Amygdala (tissue), 56 donors: ENCODE measurements at places on chromosomes 6 and 20.

DNA sequence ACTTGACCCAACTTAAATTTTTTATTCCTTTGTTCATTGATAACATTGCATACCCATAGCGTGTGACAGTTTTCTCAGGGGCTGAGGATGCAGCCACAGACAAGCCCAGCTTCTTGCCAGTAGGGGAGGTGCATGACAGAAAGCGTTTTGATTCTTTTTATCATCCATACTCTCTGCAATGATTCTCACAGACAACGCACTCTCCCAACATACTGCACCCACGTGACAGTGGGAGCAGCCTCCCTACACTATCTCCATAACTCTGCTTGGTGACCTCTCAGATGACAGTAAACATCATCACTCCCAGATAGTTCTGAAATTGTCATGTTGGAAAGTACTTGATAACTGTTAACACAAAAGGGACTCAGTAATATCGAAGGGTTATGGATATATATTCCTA, 481.2 kb upstream of the AGPAT4 start:
- no peak for DNase-seq

DNA sequence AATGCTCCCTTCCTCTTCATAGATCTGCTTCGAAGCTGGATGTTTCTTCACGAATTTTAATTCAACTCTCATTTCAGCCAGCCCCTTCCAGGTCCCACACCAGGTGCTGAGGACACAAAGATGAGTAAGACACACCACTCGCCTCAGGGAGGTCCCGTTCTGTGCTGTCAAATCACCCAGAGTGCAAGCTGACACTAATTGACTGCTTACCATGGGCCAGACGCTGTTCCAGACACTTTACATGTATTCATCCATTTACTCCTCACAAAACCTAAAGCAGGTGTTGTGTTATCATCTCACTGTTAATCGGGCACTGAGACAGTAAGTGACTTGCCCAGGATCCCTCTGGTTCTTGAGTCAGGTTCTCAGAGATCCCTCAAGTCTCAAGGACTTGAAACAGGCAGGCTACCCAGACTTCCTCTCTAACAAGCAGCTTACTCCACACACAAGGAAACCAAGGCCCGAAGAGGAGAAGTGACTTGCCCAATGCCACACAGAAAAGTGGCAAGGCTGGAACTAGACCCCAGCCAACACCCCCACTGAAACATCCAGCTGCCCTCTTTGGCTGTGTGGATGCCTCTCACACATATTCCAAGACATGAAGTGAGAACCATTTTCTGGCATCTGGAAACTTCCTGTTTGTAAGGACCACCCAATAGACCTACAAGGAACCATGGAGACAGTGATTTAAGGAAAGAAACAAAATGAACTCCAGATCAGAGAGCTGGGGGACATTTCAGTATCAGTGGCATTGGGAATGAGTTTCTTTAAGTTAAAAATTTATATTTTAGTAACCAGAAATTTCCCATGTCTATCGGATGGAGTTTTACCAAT, 174.5 kb downstream of the CDC5L start:
- DNase-seq, result no peak

GRCh38 chr6:62150048-62150663, 135.9 kb downstream of the KHDRBS2 start:
- DNase-seq, result peak; percentile 4

- DNase-seq, result no peak
Measured at GRCh38 chr6:155498370-155498769, 42.7 kb upstream of the NOX3 start.

- no peak for DNase-seq
Measured at GRCh38 chr6:131877999-131878789, 70.4 kb downstream of the ENPP1 start.

DNA sequence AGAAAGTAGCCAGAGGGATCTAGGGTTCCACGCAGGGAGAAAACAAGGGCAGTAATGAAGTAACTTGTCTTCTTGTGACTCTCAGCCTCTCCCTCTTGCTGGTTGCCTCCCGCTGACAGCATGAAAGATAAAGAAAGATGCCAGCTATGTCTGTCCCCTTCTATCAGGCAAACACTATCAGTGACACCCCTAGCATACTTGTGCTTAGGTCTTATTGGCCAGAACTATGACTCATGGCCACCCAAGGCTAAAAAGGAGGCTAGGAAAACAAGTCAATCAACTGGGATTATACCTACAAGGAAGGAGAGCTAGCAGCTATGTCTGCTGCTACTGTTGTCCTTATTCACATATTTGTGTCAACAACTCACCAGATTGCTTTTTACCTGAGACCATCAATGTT, 206.8 kb upstream of the SOX4 start:
- no peak for DNase-seq

DNA sequence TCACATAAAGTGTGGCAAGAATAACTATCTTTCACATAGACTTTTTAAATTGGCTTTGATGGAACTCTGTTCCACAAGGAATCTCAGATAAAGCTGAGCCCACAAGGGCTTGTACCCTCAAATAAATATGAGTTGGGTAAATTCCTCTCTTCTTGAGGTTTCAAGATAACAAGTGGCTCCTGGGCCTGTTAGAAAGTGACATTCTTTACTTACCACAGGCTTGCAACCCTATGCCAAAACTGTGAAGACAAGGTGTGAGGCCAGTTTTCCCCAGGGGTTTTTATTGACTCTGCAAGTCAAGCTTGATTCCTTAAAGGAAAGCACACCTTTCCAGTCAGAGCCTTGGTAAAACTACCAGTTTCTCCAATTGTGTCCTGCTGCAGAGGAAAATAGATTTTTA, 664.8 kb upstream of the GJE1 start:
- DNase-seq, result no peak

DNA sequence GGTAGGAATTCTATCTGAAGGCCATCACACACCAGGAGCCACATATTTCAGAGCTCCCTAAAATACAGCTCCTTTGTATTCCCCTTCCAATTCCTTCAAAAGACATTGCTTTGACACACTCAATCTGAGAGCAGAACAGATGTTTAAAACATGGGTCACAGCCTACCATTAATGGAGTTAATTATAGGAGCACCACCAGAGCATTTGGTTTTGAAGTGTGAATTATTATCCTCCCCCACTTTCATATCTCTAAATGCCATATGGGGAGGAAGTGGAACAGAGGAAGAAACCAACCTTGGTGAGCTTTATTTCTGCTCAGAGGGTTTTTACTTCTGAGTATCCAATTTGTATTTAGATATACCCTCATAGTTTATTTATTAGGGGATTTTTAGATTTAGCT, 50.7 kb upstream of the TNFRSF21 start:
- no peak for DNase-seq

GRCh38 chr20:58722877-58723627, 30.5 kb downstream of the NPEPL1 start:
- no peak for DNase-seq

DNA sequence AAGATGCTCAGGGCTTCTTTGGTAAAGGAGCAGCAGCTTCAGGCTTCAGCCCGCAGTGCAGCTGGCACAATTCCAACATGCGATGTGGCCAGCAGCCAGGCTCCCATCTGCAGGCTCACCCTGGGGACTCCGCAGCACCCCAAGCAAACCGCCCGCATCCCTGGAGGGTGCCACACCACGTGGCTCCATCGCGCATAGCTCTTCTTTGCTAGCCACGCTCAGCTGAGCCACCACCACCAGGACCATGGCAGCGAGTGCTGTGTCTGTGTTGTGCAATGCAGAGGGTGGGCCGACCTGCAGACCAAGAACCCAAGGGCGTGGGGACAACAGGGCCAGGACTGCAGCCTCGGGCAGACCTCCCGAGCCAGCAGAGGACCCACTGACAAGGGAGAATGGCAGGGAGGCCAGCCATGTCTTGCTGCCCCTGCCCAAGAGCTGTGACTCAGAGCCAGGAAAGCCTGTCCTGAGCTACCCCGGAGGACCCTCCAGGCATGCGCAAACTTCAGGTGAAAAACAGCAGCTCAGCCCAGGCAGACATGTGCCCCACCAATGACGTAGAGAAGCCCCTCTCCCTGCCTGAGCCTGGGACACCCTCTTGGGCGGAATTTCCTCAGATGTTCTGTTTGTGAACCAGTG, 87.8 kb downstream of the GINS1 start:
- no peak for DNase-seq

DNA sequence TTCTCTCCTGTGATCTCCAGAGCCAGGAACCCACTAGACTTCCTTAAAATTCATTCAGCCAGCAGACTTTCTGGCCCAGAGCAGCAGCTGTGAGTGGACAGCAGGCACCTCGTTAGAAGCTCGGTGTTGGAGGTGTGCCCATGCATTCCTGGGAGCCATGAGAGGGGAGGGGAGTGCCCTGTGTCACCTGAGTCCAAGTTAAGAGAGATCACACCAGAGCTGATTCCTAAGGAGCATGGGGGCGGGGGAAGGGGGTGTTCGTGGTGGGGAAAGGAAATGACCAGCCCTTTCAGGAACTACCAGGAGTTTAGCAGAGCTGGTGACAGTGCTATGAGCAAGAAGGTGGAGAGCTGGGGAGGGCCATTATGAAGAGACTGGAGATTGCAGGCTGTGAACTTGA, 46.9 kb downstream of the GFRA4 start:
- DNase-seq, result no peak

DNA sequence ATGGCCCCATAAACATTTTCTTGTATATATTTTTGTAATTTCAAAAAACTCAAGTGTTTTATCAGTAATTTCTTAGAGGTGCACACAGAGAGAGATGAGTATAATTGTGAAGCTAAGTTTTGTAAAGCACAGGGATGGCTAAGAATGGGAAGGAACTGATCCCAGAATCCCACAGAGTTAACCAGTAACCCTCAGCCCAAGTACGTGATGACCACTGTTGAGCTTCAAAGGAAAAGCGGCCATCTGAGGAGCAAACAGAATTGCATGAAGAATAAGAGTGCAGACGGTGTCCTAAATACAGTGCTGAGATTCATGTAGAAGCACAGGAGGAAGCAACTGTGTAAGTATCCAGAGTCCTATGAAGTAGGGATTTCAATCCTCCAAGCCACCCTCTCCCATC, 28.1 kb upstream of the HLA-C start:
- DNase-seq, result no peak

- no peak for DNase-seq
Measured at GRCh38 chr6:38404355-38404754, 235.4 kb downstream of the BTBD9 start.

GRCh38 chr6:98875375-98875774, 41.0 kb downstream of the POU3F2 start:
- no peak for DNase-seq

DNA sequence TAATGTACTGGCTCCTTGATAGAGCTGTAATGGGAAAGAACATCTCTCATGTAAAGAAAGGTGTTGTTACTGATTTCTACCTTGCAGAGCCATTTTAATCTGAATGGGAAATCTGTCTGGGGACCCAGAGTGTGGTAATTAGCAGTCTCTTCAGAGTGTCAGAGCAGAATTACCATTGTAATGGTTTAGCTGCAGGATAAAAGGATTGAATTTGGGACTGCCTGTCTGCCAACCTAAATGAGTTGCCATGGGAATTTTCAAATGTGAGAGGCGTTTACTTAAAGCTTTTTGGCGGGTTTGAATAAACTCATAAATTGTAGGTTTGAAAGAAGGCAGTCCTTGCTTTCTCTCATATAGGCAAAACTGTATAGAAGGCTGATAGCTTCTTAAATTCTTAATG, 128.8 kb downstream of the QKI start:
- no peak for DNase-seq

- DNase-seq, result no peak
Measured at GRCh38 chr20:58808271-58809046, 42.2 kb downstream of the GNAS-AS1 start.

GRCh38 chr6:315921-316752, 23.9 kb downstream of the DUSP22 start:
- DNase-seq, result no peak

DNA sequence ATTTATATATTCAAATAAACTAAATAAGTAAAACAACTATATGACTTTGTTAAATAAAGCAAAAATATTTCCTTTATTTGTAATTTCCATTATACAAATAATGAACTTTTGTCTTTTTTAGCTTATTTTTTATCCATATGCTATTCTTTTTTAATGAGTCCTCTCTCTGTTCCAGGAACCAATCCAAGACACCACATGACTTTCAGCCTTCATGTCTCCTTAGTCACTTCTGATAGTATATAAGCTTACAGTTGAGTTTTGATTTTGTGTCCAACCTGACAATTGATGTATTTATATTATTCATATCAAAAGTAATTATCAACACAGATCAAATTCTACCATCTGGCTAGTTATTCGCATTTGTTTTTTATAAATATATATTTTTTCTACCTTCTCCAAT, 582.3 kb upstream of the GJE1 start:
- no peak for DNase-seq

DNA sequence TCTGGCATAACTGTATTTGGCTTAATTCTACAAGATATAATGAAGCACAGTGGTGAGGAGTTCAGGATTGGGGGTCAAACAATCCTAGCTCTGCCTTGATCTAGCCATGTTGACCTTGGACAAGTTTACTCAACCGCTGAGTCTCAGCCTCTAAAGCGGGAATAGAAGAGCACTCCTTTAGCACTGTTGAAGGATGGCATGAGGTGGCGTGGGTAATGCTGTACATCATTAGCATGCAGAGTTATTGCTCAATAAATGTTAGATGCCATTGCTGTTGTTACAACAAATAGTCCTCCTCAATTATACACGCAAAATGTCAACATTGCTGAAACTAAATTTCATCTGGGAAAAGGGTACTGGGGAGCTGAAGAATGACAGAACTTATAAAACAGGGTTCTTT, 78.6 kb downstream of the KIF13A start:
- no peak for DNase-seq

GRCh38 chr20:47970282-47970903, 185.1 kb upstream of the SULF2 start:
- DNase-seq, result no peak

- DNase-seq, result no peak
Measured at GRCh38 chr20:39944861-39945260, 744.2 kb downstream of the MAFB start.

GRCh38 chr6:151387175-151387970, 4.0 kb downstream of the ZBTB2 start:
- DNase-seq, result no peak

DNA sequence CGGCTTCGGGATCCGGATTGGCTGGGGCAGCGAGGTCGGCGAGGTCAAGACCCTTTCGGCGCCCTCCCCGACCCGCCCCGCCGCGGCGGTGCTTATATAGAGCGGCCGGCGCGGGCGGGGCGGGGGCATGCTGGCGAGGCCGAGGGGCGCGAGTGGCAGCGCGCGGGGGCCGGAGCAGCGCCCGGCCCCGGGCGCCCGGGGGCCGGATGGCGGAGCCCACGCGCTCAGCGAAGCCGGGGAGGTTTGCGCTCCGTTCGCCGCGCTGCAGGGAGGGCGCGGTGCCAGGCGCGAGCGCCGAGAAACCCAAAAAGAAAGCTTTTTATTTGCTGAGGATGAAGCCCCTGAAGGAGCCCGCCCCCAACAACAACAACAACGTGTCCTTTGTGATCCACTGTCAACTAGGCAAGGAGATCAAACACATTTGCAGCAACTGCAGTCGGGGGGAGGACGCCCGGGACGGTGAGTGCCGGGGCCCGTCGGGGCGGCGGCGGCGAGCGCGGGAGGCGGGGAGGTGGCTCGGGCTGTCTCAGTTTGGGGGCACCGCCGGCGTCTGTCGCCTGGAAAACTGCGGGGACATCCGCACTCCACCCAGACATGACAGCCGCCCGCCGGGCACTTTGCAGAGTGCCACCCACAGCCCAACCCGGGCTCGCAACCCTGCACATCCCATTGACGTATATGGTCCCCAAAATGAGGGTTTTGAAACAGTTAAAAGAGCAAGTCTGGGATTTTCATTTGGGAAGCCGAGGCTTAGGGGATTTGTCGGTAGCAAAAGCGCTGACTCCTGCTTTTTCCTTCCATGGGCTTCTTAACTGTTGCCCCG, 297.3 kb downstream of the PHACTR1 start:
- no peak for DNase-seq

GRCh38 chr6:110270165-110270564, 88.0 kb downstream of the METTL24 start:
- no peak for DNase-seq

GRCh38 chr6:160085713-160086505, 35.7 kb upstream of the SLC22A1 start:
- DNase-seq, result no peak
